NCI-H510A treated with DMSO at 0.1 percent for 48 hours (cell line): ENCODE measurements at places on chromosomes 1 and 21.
A peak's percentile ranks its signal among the peaks of the same experiment; 100 is the strongest.

- peak; percentile 40 for DNase-seq
Measured at GRCh38 chr1:54973205-54973921, 7.1 kb upstream of the TMEM61 start.

DNA sequence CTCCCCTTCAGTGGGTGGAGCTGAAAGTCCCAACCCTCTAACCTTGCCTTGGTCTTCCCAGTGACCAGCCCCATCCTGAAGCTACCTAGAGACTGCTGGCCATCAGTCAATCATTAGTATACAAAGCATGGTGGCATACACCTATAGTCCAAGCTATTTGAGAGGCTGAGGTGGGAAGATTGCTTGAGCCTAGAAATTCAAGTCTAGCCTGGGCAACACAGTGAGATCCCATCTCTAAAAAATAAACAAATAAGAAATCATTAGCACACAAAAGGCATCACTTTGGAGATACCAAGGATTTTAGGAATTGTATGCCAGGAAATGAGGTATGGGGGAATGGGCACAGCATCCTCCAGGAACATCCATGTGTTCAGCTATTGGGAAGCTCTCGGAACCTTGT is 4.4 kb upstream of the IFI6 start:
- no peak for DNase-seq

GRCh38 chr1:46065405-46065804 is 67.0 kb downstream of the PIK3R3 start:
- DNase-seq, result no peak

- DNase-seq, result no peak
Measured at GRCh38 chr1:212401838-212402582, 12.7 kb downstream of the PACC1 start.

DNA sequence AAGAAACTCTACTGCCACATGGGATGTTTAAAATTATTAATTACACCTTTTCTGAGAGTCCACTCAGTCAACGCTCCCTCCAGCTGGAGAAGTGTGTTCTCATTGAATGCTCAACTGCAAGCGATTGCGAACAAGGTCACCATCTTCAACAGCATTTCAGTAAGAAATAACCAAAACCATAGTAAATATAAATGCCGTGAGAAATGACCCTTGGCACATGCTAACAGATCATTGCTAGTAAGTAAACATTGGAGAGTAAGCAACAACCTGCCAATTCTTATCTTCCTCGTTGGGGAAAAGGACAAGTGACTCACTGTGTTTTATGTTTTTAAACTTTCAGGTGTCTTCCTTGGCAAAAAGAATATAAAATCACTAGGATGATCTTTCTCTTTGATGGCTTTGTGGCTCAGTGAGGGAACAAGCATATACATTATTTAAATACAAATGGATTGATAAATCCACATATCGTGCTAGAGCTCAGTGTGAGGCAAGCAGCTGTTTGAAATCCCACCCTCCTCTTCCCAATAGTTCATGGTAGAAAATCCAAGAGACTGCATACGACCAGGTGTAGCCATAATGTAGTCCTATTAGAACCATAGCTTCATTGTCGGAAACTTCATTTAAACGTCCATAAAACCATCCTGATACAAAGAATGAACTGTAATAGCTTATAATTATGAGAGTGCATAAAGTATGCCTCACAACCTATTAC is 214.6 kb downstream of the GRIK1 start:
- no peak for DNase-seq

GRCh38 chr21:26761174-26761915 is 83.9 kb downstream of the ADAMTS1 start:
- no peak for DNase-seq

DNA sequence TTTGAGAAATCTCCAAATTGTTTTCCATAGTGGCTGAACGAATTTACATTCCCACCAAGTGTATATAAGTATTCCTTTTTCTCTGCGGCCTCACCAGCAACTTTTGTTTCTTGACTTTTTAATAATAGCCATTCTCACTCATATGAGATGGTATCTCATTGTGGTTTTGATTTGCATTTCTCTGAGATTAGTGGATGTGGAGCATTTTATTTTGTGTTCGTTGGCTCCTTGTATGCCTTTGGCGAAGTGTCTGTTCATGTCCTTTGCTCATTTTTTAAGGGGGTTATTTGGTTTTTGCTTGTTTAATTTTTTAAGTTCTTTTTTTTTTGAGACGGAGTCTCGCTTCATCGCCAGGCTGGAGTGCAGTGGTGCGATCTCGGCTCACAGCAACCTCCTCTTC is 45.1 kb upstream of the MPC2 start:
- no peak for DNase-seq

- DNase-seq, result no peak
Measured at GRCh38 chr21:18023157-18023556, 204.0 kb upstream of the C21orf91 start.

- DNase-seq, result no peak
Measured at GRCh38 chr1:156419854-156420204, 50.8 kb downstream of the RHBG start.

GRCh38 chr1:94552071-94552586 is 10.6 kb upstream of the F3 start:
- DNase-seq, result no peak

- DNase-seq, result no peak
Measured at GRCh38 chr1:100530880-100531487, 7.0 kb upstream of the GPR88 start.

DNA sequence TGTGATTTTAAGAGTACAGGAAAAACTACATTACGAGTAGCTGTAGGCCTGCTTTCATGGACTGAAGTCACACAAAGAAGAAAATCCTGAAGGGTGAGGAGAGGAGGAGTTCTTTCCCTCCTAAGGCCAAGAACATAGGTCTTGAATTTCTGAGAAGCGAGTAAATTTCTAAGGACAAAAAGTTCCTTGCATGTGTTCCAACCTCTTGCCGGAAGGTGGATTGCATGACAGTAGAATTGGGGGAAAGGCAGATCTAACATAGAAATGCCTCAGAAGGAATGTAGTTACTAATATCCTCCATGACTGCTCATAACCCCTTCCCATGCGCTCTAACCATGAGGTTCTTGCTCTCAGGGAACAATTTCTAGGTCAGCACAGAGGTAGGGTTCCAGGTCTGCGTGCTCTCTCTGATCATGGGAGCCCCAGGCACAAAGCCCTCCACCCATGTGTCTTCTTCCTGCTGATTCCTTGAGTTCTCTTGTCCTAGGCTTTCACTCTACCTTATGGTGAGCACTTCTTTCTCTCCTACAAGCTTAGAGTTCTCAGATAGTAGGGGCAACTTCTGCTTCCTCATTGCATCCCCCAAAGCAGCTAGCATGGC is 13.7 kb downstream of the CD2 start:
- DNase-seq, result no peak

- no peak for DNase-seq
Measured at GRCh38 chr1:33380811-33381210, 50.1 kb downstream of the PHC2 start.

DNA sequence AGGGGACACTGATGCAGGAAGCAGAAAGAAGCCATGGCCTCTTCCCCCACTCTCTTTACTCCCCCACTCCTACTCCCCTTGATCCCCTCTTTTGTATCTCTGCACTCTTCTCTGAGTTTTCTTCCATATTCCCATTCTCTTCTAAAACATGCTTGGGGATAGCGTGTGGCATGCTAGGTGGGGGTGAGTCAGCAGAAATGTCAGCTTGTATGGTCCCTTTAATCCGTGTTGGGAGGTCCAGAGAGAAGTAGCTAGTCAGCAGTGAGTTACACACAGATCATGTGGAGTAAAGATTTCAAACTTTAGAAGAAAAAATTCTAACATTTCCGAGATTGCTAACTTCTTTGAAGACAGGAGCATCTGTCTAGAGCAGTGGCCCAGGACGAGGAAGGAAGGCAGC is 4.0 kb upstream of the KCNK1 start:
- DNase-seq, result no peak

GRCh38 chr1:29547300-29547699 is 311.0 kb downstream of the PTPRU start:
- no peak for DNase-seq

GRCh38 chr1:224411766-224412165 is 22.8 kb downstream of the WDR26 start:
- DNase-seq, result no peak

DNA sequence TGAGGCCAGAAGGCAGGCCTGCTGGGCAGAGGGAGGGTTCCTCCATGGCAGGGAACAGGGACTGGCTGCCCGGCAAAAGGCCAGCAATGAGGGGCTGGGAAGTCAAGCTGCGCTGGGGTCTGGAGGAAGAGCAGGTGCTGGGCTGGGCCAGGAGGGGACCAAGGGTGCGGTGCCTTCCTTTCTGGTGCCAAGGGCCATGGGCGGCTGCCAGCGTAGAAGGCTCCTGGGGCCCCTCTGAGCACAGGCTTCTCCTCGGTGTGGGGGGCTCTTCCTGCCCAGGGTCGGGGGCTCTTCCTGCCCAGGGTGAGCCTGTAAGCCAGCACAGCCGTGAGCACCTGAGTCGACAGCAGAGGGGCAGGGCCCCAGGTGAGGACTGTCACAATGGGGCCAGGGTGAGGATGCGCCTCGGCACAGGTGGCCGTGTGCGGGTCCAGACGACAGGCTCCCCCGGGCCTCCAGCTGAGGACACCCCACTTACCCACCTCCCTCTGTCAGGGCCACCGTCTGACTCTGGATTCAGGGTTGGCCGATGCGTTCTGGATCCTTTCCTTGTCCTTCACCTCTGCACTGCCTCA is 10.7 kb upstream of the DNMT3L start:
- DNase-seq, result no peak

DNA sequence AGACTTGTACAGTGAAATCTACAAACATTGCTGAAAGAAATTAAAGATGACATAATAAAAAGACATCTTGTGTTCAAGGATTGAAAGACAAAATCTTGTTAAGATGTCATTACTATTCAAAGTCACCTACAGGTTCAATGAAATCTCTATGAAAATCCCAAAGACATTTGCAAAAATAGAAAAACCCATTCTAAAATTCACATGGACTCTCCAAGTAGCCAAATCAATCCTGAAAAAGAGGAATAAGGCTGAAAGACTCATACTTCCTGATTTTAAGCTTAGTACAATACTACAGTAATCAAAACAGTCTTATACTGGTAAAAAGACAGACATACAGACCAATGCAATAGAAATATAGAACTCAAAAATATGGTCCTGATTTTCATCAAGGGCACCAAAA is 78.6 kb downstream of the PCSK9 start:
- DNase-seq, result no peak

GRCh38 chr1:10691075-10691739 is 105.2 kb downstream of the CASZ1 start:
- no peak for DNase-seq

- DNase-seq, result no peak
Measured at GRCh38 chr1:13667691-13668090, 32.3 kb upstream of the PRDM2 start.

GRCh38 chr1:91863498-91863897 is 22.5 kb downstream of the TGFBR3 start:
- DNase-seq, result no peak

DNA sequence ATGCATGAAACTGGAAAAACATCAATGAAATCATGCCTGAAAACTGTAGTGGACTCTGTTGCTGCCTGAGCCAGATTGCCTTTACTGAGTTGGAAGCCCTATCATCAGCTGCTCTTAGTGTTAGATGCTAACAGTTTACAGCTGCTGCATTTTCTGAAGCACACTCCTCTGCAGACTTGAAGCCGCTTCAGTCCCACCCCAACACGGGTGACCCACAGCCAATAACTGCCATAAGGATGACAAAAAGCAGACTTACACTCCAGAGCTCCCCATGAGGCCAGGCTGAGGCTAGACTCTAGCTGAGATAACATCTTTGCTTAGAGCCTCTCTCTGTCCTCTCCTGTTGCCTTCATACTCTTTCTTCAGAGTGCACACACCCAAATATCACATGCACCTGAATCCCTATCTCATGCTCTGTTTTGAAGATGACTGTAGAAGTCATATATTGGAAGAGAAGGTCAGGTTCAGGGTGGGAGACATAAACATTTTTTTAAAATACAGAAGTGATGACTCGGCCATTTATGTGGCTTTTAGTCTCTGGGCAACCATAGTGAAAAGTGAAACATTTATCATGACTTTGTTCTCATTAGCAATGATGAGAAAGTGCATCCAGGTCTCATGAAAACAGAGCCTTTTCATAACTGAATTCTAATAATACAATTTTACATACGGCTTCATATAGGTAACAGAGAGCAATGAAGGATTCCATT is 161.0 kb downstream of the KCNK2 start:
- no peak for DNase-seq

GRCh38 chr1:184775885-184776284 is 21.2 kb upstream of the EDEM3 start:
- no peak for DNase-seq

GRCh38 chr1:176149939-176150807 is 56.9 kb downstream of the COP1 start:
- no peak for DNase-seq

DNA sequence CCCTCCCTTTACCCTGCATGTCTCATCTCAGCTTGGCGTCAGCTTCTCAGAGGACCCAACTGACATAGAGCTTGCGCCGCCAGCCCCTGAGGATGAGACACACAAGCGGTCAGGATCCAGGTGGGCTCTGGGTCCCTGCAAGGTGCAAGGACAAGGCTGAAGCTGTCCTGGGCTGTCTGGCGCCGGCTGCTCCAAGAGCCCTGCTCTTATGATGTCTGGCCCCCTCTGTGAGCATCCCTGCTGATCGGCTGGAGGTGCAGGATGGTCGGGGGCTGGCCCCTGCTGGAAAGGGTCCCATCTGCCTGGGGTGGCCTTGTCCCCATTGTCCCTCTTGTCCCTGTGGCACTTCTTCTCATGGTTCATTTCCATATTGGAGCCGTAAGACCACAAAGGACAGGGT is 479.0 kb downstream of the NPHP4 start:
- DNase-seq, result no peak

DNA sequence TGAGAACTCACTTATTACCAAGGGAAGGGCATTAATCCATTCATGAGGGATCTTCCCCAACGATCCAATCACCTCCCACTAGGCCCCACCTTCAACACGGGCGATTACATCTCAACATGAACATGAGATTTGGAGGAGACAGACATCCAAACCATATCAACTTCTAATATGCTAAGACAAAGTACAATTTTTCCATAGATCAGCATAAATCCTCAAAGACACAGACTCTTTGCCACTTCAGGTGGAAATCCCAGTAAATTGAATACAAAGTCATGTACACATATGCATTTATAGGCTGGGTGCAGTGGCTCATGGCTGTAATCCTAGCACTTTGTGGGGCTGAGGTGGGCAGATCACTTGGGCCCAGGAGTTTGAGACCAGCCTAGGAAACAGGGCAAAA is 18.8 kb upstream of the CXADR start:
- no peak for DNase-seq

GRCh38 chr21:21232320-21232719 is 234.1 kb downstream of the NCAM2 start:
- no peak for DNase-seq
